Left renal pelvis (tissue), 4 donors: ENCODE measurements at places on chromosomes 1 and 21. TPM values are rescaled to one million over a fixed set of nuclear protein-coding genes. Genes with fewer than 3 reads are reported as not detected.

DNA sequence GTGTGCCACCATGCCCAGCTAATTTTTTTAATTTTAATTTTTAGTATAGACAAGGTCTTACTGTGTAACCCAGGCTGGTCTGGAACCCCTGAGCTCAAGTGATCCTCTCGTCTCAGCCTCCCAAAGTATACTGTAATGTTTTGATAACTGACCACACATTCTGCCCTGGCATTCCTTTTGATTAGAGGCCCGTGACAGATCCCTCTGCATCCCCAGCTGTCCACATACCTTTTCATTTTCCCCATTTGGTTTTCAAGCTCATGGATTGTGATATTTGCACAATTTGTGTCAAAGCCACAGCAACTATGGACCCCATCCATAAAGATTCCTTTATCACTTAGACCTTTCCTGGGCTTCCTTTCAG, 116.8 kb upstream of the ATP1A1 start:
- DNase-seq, result no peak

DNA sequence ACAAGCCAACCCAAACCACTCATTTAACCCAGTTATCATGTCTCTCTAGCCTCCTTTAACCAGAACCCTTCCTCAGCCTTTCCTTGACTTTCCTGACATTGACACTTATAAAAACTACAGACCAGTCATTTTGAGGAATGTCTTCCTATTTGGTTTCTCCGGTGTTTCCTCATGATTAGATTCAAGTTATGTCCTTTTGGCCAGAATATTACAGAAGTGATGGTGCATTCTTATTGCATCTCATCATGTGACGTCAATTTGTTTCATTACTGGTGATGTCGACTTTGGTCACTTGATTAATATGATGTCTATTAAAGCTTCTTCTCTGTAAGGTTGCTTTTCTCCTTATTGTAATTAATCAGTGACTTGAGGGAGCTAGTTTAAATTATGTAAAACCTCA, 6.1 kb upstream of the RCSD1 start:
- no peak for DNase-seq

Gene GBP5
- polyA plus RNA-seq, result 0.49 TPM

Gene ESPN
- 23.5 TPM for polyA plus RNA-seq
